NCI-H446 treated with DMSO at 0.1 percent for 48 hours (cell line): ENCODE measurements at places on chromosomes 16 and 17.

DNA sequence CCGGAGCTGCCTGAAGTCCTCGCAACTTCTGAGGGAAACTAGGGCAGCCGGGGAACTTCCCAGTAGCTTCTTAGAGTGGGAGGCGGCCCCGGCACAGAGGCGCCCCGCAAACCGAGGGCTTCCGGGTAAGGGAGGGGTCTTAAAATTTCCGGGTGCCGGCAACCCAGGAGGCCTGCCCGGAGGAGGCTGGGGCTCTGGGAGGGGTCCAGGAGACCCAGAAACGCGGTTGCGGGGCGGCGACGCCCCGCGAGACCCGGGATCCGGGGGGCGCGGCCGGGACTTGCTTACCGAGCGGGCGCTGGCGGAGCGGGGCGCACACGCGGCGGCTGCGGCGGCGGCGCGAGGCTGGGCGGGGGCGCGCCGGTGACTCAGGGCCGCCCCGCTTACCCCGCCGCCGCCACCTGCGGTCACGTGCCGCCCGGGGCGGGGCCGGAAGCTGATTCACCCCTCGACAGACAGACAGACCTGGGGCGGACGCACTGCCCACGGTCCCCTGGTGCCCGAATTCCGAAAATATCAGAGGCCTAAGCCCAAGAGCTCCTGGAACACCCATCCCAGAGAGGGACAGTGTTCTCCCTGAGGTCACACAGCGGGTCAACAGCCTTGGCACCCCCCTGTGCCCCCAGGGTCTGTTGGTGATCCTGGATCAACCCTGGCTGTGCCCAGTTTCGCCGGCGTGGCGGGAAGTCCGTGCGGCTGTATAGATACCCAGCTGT lies at the start of gene FAM83G:
FAM83G (minus strand) TSS at position 344 of the 716 bp plus-strand sequence. CDS start 723 bp downstream, outside the sequence.
- no peak for DNase-seq

GRCh38 chr17:5826384-5826783 lies 242.1 kb upstream of the NLRP1 start:
- DNase-seq: no peak

DNA sequence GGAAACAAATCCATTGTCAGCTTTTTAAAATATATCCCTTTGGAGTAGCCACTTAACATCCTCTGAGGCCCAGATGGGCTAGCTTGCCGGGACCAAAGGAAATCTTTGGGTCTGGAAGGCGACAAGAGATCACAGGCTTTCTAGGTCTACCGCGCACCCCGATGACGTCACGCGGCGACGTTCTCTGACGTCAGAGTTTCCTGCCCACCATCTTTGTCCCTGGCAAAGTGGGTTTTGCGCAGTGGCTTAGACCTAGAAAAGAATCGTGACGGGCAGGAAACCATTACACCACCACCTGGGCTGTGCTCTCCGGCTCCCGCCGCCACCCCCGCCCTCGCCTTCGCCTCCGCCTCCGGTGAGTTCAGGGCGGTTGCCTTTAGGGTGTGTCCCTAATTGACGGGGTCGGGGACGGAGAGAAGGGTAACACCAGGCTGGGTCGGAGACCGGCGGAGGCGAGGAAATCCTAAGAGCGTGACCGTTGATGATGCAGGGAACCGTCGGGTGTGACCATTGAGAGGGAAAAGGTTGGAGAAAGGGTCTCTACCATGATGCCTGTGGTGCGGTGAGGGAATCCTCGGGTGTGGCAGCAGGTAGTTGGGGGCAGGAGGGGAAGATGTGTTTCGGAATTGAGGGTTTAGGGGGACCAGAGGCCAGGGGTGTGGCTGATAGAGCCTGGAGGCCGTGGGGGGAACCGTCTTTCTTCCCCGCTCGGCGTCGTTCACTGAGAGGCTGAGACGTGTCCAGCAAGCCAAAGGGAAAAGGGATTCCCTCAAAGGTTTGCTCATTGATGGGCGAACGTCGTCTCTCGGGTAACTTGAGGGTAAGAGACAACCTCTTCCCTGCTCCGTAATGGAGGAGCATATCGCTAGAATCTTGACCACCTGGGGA lies at the start of gene AP2B1:
AP2B1 (plus strand) TSS at position 249 of the 888 bp plus-strand sequence. CDS start 6,709 bp downstream, outside the sequence.
- DNase-seq: peak; percentile 79

DNA sequence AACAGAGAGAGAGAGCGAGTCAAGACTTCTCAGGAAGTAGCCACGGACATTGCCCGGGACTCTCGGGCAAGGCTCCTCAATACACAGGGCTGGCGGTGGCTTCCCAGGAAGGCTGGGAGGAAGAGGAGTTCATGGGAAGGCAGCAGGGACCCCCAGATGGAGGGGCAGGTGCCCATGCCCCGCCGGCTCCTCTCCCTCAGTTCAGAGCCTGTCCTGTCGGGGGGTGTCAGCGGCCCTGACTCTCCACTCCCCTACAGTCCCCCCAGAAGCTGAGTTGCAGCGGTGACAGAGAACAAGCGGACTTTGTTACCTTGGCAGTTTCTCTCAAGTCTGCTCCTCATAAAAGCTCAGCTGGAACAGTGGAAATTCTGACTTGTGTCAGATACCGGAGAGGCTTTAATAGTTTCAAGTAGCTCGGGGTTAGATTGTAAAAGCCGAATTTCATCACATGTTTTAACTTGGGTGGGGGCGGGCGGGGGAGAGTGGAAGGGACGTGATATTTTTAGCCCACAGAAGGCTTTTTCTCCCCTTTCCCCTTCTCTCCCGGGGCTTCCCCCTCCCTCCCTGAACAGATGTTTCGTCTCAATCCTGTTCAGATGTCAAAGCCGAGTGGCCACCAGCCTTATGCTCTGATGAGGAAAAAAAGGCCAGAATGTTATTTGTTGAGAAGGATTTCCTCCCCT lies 65.2 kb downstream of the NKD1 start:
- DNase-seq: no peak

DNA sequence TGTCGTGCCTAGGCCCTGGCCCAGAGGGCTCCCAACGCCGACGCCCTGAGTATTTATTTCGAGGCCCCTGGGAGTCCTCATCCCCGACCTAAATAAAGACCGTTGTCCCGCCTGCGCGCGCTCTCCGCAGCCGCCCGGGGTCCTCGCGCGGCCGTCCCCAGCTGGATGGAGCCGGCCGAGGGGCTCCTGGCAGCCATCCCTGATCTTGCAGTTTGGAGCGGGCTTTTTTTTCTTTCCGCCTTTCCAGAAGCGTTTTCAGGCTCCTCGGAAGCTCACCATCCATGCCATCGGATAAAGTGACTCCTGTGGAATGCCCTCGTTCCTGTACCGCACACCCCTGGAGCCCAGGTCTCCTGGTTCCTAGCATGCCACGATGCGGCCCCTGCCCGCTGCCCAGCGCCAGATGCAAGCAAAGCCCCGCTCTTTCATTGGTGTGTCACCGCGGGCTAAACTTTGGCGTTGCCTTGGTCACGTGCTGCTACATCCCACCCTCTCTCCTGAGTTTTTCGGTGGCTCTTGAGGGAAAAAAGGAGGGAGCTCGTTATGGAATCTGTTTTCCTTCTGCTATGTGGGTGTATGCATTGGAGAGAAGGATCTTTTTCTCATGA lies 716 bp downstream of the TMEM94 start:
- DNase-seq: peak; percentile 54

- DNase-seq: no peak
Measured at GRCh38 chr17:2239882-2240430, 63.6 kb downstream of the SMG6 start.

- DNase-seq: no peak
Measured at GRCh38 chr16:69820926-69821541, 58.9 kb downstream of the WWP2 start.

DNA sequence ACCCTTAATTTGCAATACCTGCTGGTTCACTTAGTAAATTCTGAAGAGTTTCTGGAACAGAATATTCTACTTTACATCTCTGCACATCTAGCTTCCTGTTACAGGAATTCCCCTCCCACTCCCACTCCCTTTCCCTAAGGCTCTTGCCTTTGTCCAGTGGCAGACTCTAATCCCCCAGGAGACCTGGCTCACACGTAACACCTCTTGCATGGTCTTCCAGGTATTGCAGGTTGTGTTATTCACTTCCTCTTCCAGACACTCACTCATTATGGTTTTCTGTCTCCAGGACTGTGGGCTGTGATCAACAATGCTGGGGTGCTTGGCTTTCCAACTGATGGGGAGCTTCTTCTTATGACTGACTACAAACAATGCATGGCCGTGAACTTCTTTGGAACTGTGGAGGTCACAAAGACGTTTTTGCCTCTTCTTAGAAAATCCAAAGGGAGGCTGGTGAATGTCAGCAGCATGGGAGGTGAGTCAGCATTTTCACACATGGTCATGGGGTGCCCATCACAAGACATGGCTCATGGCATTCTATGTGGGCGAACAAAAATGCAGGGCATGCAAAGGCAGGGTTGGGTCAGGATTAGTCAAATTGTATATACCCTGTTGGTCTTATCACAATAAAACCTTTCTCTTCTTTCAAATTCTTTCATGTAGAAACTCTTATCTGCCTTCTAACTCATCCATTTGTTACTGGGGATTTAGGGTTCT lies 35.8 kb downstream of the HSD17B2 start:
- DNase-seq: no peak

- DNase-seq: no peak
Measured at GRCh38 chr16:27549464-27549745, 308 bp downstream of the GTF3C1 start.
